Natural killer cell treated with Interleukin-12 subunit alpha and Interleukin-12 subunit beta and Interleukin-15 and Interleukin-18, amount 100 ng/mL, for 72 hours (primary cell): ENCODE measurements at places on chromosomes 1 and 21. TPM values are rescaled to one million over a fixed set of nuclear protein-coding genes. Genes with fewer than 3 reads are reported as not detected.

DNA sequence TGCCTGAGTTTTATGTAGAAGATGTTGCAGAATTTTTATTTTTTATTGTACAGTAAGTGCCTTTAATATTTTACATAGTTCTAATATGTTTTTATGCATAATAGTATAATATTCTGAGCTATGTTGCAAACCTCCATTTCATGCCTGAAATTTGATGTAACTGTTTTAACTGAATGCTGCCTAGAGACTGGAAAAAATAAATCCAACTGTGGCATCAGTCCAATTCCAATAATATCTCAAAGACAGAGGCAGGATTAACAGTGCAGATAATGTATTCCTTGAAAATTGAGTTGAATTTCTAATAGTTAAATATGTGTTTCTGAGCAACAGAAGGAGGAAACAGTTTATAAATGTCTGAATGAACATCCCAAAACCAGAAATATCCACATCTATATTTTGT is 61.1 kb upstream of the KIF1B start:
- H3K4me1 ChIP-seq = peaks cover 2% of the 10 kb centered on the region
- H3K27me3 ChIP-seq = no peaks in the 10 kb centered on the region
- peaks cover 5% of the 10 kb centered on the region for H3K36me3 ChIP-seq

DNA sequence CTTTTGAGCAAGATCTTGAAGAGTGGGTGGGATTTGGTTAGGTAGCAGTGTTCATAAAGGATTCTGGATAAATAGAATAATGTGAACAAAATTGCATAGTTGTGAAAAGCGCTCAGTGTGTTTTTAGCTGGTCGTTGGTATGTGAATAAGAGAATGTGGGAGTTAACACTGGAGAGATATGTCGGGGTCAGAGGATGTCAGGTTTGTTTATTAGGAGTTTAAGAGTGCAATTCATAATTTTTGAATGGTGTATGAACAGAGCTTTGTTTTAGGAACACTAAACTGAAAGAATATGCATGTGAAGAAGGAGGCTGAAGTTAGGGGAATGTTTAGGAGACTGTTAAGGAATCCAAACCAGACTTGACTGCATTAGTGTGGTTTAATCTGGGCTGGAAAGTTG is 9.4 kb downstream of the USP16 start:
- no peak overlapping the region for H3K4me3 ChIP-seq
- H3K4me1 ChIP-seq = peaks cover 14% of the 10 kb centered on the region
- no peaks in the 10 kb centered on the region for H3K27me3 ChIP-seq

DNA sequence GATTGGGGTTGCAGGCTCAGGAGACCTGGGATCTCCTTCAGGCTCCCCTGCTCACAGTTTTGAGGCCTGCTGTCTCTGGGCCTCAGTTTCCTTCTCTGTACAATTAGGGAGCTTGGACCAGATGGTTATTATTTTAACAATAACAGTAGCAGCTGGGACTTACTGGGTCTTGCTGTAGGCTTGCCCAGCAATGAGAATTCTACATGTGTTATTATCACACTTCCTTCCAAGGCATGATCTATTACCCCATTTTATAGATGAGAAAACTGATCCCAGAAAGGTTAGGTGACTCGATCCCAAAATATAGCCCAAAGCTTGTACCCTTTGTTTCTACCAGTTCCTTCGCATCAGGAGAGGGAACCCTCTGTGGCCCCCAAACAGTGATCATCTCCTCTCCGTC is 153.8 kb downstream of the PTPRU start:
- H3K36me3 ChIP-seq = no peaks in the 10 kb centered on the region
- no peak overlapping the region for H3K27ac ChIP-seq
- H3K4me3 ChIP-seq = no peak overlapping the region

DNA sequence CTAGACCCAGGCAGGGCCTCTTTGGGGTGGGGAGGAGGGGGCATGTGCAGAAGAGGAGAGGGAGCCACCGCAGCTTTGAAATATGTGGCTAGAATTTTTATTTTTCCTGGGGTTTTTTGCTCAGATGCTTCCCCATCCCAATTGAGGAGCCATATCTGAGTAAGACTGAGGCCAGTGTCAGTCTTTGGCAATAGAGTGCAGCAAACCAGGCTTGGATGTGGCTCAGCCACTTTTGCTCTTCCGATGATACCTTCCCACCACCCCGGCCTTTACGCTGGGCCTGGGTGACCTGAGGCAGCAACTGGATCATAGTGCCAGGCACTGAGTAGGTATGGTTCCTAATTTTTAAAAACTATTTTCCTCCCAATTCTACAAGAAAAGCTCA is 36.9 kb downstream of the KIAA1614 start:
- no peaks in the 10 kb centered on the region for H3K27me3 ChIP-seq
- peaks cover 6% of the 10 kb centered on the region for H3K36me3 ChIP-seq
- H3K4me3 ChIP-seq = no peak overlapping the region

DNA sequence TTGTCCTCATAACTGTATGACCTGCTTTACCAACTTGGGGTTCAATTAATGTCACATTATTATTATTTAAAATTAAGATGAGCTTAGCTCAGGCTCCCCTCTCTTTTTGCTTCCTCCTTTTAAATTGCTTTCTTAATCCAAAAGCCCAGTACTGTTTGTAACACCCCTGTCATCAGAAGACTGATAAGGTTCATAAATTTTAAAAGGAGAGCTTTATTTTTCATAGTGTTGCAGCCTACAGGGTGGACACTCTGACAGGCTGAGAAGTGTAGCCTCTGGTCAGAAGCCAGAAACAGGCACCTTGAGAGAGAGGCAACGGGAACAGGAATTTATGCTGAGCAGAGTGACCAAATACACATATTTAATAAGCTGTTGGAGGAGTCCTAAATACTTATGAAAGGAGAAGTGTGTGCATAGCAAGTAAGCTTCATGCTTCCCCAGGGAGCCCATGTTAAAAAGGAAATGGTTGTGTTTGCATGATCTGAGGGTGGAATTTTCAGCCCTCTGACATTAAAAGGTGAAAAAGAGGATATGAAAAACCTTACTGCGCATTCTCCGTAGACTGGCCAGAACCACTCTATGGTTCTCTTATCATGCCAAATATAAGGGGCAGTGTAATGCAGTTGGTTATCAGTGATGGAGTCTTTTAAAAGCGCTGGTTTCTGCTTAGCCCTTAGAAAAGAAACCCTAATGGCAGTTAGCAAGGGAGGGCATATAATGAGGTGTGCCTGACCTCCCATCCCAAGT is 30.5 kb upstream of the FGGY start:
- peaks cover 8% of the 10 kb centered on the region for H3K36me3 ChIP-seq
- H3K4me1 ChIP-seq = peaks cover 13% of the 10 kb centered on the region
- no peak overlapping the region for H3K27ac ChIP-seq
- no peak overlapping the region for H3K4me3 ChIP-seq
- no peaks in the 10 kb centered on the region for H3K27me3 ChIP-seq

Gene GOLT1A
- not detected for total RNA-seq

Gene DR1
- 74.1 TPM for total RNA-seq
